SK-N-MC (cell line): ENCODE measurements at places on chromosomes 1 and 21.

- DNase-seq, result no peak
Observed at GRCh38 chr1:52727114-52727586, 897 bp downstream of the ZYG11B start.

DNA sequence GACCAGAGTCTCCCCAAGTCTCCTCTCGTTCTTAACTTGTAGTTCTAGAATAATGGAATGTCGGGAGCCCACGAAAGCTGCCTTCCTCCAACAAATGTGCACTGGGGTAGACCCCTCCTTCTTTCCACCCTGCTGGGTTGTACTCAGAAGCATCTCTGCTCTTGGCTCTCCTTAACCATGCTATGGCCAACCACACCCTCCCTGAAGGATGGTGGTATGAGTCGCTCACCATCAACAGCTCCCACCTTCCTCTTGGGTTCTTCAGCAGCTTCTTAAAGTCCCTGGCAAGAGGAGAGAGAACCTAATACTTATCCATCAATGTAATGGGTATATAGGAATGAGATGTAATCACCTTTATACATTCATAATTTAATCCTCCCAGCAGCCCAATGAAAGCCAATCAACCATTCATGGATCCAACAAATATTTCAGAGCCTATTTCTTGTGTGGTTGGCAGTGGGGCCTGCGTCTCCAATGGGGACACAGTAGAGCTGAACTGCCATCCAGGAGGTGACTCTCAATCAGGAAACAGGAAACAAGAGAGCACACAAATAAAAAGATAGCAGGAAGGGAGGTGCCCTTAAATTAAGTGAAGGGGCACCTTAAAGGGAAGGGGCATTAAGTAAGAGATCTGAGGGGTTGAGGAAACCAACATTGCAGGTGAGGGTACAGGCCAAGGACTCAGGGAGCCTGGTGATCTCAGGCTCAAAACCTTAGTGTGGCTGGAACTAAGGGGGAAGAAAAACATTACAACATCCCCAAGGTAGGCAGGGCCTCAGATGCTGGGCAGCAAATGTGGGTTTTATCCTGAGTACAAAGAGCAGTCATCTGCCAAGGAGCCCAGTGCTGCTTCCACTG, 64.4 kb upstream of the ETS2 start:
- no peak for DNase-seq

- no peak for DNase-seq
Observed at GRCh38 chr1:4397196-4397595, 257.2 kb upstream of the AJAP1 start.

GRCh38 chr1:231935856-231936255, 309.3 kb downstream of the DISC1 start:
- DNase-seq, result no peak

DNA sequence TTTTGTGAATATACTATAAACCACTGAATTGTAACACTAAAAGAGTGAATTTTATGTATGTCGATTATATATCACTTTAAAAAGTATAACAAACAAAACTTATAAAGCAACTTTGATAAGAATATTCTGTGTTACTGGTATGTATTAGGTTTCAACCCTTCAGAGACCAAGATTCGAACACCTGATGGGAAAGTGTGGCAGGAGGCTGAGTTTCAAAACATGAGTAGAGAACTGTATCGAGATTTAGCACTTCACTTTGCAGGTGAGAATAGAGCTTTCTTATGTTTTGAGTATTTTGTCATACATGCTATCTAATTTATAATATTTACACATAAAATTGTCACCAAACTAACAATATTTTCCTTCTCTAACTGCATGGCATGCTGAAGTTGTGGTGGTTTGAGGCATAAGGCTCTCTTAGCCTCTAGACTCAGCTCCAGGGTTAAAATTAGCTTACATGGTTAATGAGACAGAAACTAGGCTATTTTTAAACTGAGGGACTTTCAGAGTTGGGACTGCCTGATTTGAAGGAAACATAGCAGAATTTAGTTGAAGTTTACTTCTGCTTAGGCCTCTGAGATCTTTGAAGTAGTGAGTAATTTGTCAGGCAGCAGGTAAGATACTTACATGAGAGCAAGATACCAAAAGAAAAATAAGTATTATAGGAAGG, 48.6 kb downstream of the CEP350 start:
- no peak for DNase-seq

- no peak for DNase-seq
Observed at GRCh38 chr1:211829343-211830054, 1.1 kb downstream of the LPGAT1 start.

- DNase-seq, result no peak
Observed at GRCh38 chr1:41767534-41768525, 150.9 kb downstream of the HIVEP3 start.

DNA sequence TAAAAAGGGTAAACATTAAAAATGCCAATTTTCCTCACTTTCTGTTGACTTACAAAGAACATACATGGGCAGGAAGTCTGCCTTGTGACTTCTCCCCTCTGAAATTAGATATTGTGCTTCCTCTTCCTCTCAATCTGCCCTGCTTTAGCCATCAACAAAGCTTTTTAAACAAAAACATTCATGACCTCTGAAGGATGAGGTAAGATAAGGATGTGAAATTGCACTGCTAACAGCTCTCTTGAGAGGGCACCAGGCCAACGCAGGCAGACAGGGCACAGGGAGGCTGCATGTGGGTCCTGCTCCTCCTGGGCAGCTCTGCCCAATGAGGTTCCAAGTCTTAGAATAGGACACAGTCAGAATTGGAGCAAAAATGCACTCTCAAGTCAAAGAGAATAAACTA, 62.1 kb downstream of the DEGS1 start:
- no peak for DNase-seq

DNA sequence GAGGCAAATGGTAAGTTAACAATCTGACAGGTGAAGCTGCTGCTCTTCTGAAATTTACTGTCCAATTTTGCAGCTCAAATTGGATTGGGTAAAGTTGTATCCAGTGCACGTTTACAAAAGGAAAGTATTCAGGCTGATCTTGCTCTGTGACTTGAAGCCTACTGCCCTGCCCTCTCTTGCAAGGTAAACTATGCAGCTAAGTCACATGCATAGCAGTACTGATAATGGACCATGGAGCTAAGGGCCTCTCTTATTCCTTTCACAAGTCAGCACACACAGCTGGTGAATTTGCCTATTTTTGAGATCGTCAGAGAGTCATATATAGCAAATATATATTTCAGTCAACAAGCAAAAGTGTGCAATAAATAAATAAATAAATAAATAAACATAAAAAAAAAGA, 23.2 kb downstream of the XCL1 start:
- no peak for DNase-seq

GRCh38 chr1:60031146-60031545, 42.4 kb downstream of the C1orf87 start:
- no peak for DNase-seq

- no peak for DNase-seq
Observed at GRCh38 chr1:15674386-15675159, 9.5 kb upstream of the PLEKHM2 start.
